H1 (cell line): ENCODE measurements at places on chromosomes 13 and 19. TPM values are rescaled to one million over a fixed set of nuclear protein-coding genes. Genes with fewer than 3 reads are reported as not detected.

Gene C5AR1
- total RNA-seq, result 0.21 TPM in 1 of 2 replicates, not detected in the other

Gene ZNF433
- 1.4 and 1.8 TPM in 2 replicates for total RNA-seq

Gene ATP1A3
- 35.8 and 41.2 TPM in 2 replicates for total RNA-seq

- no peaks in the 10 kb centered on the region for H3K4me1 ChIP-seq
- no peaks in the 10 kb centered on the region for H3K27me3 ChIP-seq
- no peak for DNase-seq
- H3K27ac ChIP-seq, result no peak overlapping the region
- no peak overlapping the region for H3K4me3 ChIP-seq
- H3K36me3 ChIP-seq, result no peaks in the 10 kb centered on the region
Observed at GRCh38 chr13:47206111-47206510, 309.3 kb upstream of the HTR2A start.

- H3K4me1 ChIP-seq, result no peaks in the 10 kb centered on the region
- no peaks in the 10 kb centered on the region for H3K36me3 ChIP-seq
- H3K27ac ChIP-seq, result no peak overlapping the region
- no peak overlapping the region for H3K4me3 ChIP-seq
- no peaks in the 10 kb centered on the region for H3K27me3 ChIP-seq
Observed at GRCh38 chr13:97727991-97728390, 225.5 kb upstream of the IPO5 start.

- DNase-seq, result no peak
- no peak overlapping the region for H3K27ac ChIP-seq
- H3K4me3 ChIP-seq, result no peak overlapping the region
- H3K27me3 ChIP-seq, result no peaks in the 10 kb centered on the region
- H3K36me3 ChIP-seq, result no peaks in the 10 kb centered on the region
- no peaks in the 10 kb centered on the region for H3K4me1 ChIP-seq
Observed at GRCh38 chr13:37594550-37594949, 4.0 kb downstream of the POSTN start.

- H3K36me3 ChIP-seq, result no peaks in the 10 kb centered on the region
- no peaks in the 10 kb centered on the region for H3K27me3 ChIP-seq
- peaks cover 2% of the 10 kb centered on the region; the same call in 1 of the 2 replicates for H3K4me1 ChIP-seq
- no peak overlapping the region for H3K27ac ChIP-seq
Observed at GRCh38 chr13:90105849-90106496, 1241.5 kb upstream of the MIR17HG start.

GRCh38 chr13:38883783-38884182 is 106.8 kb downstream of the STOML3 start:
- DNase-seq, result no peak
- no peak overlapping the region for H3K4me3 ChIP-seq
- no peaks in the 10 kb centered on the region for H3K27me3 ChIP-seq

GRCh38 chr13:79096099-79096498 is 310.0 kb downstream of the RBM26 start:
- no peaks in the 10 kb centered on the region for H3K36me3 ChIP-seq
- H3K4me3 ChIP-seq, result no peak overlapping the region
- peaks cover 1% of the 10 kb centered on the region for H3K27me3 ChIP-seq

DNA sequence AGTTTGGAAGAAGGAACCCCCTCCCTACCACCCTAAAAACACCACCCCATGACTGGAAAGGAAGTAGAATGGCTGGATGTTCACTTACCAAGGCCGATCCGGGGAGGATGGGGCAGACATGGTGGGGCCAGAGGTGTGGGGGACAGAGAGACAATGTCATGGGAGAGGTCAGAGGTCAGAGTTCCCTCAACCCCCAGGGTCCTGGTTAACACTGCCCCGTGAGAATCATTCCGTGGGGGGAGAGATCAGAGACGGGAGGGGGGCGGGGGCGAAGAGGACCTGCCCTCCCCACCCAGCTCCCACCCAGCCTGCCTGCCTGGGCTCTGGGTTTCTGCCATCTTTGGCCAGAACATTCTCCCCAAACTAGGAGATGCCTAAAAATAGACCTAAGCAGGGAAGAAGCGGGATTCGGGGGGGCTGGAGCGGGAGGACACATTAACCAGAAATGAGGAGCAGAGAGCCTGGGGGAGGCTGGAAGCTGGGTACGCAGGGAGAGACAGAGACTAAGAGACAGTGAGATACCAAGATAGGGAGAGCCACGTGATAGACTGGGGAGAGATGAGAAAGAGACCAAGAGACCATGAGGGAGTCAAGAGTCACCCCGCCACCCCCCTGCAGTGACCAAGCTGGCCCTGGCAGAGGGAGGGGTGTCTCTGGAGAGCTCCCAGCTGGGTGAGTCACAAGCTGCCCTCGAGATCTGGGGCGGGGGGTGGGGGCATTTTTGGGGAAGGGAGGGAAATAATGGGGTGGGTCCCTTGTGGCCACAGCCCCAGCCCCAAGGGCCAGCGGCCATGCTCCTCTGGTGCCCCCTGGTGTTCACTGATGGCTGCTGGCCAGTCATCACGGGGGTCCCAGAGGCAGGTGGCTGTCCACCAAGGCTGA is 6.1 kb upstream of the KANK2 start:
- H3K4me1 ChIP-seq, result no peaks in the 10 kb centered on the region; the same call in 1 of the 2 replicates
- H3K36me3 ChIP-seq, result no peaks in the 10 kb centered on the region
- H3K4me3 ChIP-seq, result no peak overlapping the region
- no peak overlapping the region for H3K27ac ChIP-seq
- peak; percentile 88 for DNase-seq

- no peaks in the 10 kb centered on the region for H3K27me3 ChIP-seq
- no peak overlapping the region for H3K27ac ChIP-seq
- H3K36me3 ChIP-seq, result no peaks in the 10 kb centered on the region
- no peaks in the 10 kb centered on the region for H3K4me1 ChIP-seq
- no peak for DNase-seq
- H3K4me3 ChIP-seq, result no peak overlapping the region
Observed at GRCh38 chr13:50668049-50668448, 175.4 kb downstream of the DLEU7 start.

DNA sequence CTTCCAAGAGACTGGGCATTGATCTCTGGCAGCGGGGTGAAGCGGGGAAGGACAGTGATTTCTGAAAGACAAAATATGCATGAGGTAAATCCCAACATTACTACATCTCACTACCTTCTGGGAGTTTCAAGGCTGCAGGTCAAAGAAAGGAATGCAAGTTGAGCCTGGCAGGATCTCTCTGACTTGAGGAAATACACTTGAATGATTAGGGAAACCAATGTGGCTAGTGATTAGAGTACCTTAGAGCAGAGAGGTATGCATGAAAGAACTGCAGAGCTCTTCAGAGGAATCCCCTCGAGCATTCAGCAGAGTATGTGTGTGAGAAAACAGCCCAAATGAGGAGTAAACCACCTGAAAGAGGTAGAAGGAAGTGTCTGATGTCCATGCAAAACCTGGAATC is 2874.1 kb upstream of the PCDH20 start:
- DNase-seq, result no peak
- H3K27ac ChIP-seq, result 0 out of 2 replicates have a peak overlapping the region, but pooled peaks have one; percentile 27
- no peak overlapping the region for H3K4me3 ChIP-seq
- no peaks in the 10 kb centered on the region for H3K36me3 ChIP-seq
- no peaks in the 10 kb centered on the region for H3K27me3 ChIP-seq
